ENCODE measurements at places on chromosomes 7 and 10.

- no peaks in the 10 kb centered on the region for H3K36me3 ChIP-seq
- H3K27ac ChIP-seq, result no peak overlapping the region
- no peak for DNase-seq
Observed at GRCh38 chr10:131847241-131847783, 53.5 kb upstream of the PPP2R2D start.

DNA sequence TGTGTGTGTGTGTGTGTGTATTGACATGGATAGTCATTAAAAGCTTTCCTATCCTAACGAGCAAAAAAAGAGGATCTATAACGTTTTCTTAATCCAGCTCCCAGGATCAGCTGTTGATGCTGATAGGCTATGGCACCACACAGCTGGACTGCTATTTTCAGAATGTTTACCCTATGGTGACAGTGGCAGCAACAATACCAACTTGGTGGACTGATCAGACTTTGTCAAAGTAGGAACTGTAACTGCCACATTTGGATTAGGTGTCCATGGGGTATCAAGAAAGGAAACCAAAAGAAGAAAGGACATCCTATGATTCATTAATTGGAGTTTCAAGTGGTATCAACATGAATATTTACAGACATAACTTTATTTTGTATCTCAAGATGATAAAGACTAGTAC lies 2.7 kb upstream of the CLEC5A start:
- no peaks in the 10 kb centered on the region for H3K36me3 ChIP-seq
- H3K27me3 ChIP-seq, result no peaks in the 10 kb centered on the region

DNA sequence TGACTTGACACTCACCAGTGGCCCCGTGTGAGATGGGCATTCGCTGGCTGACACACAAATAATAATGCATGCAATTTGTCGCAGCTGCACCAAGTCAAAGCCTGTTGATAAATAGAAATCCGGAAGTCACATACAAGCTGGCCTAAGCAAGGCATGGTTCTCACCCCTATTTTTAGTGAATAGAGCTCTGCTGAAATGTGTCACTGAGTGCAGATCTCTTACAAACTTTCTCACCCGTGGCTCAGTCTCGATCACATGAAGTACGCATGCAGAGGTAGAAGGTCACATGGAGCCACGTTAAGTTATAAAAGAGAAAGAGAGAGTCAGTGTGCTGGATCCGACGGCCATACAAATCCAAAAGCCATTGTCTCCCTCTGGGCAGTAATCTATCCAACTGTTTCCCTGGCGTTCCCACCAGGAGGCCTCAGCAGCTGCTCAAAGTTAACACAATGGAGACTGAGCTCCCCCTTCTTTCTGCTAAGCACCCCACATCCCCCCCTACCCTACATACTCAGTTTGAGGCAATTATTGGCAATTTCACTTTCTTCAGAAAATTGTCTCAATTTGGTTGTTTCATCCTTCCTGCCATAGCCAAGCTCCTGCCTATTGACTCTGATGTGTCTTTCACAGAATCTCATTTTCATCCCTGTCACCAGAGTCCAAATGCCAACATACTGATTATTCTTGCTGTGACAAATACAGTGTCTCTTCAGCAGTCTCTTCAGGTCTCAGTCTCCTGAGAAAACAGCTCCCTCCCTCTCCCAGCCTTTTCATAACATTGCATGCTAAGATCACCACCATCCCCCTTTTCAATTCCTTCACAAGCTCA lies 473.3 kb upstream of the NRP1 start:
- peaks cover 4% of the 10 kb centered on the region for H3K27me3 ChIP-seq
- H3K36me3 ChIP-seq, result no peaks in the 10 kb centered on the region
- no peaks in the 10 kb centered on the region for H3K4me1 ChIP-seq
- H3K27ac ChIP-seq, result no peak overlapping the region
- no peak overlapping the region for H3K4me3 ChIP-seq

- H3K4me1 ChIP-seq, result no peaks in the 10 kb centered on the region
- no peak overlapping the region for H3K27ac ChIP-seq
- no peak overlapping the region for H3K4me3 ChIP-seq
- H3K27me3 ChIP-seq, result peaks cover 17% of the 10 kb centered on the region
- DNase-seq, result no peak
- H3K36me3 ChIP-seq, result no peaks in the 10 kb centered on the region
Observed at GRCh38 chr10:69959911-69960310, 92.7 kb upstream of the MACROH2A2 start.

GRCh38 chr10:73553761-73554160 lies 37.4 kb downstream of the USP54 start:
- peaks cover 21% of the 10 kb centered on the region for H3K4me1 ChIP-seq
- no peak overlapping the region for H3K4me3 ChIP-seq
- H3K27me3 ChIP-seq, result no peaks in the 10 kb centered on the region
- peak overlapping the region; percentile 98 for H3K27ac ChIP-seq
- H3K36me3 ChIP-seq, result peaks cover 13% of the 10 kb centered on the region
